Kasumi-1 (cell line): ENCODE measurements at places on chromosomes 4 and X.

DNA sequence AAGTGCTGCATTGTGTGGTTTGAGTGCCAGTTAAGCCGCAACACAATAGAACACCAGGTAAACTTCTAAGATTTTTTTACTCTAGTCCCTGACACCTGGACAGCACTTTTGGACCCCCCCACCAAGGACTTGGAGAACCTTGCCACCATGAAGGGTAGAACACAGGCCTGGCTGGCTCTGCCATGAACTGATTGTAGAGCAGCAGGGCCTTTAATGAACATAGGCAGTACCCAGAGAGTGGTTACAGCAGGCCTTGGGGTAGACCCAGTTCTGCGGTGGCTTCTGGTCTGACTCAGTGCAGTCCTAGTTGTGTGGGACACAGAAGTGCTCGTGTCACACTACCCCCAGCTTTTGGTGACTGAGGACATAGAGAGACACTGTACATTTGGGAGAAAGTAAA lies 648.3 kb downstream of the PCDH19 start:
- DNase-seq: no peak

- DNase-seq: no peak
Measured at GRCh38 chr4:37895271-37895670, 4.4 kb downstream of the TBC1D1 start.

DNA sequence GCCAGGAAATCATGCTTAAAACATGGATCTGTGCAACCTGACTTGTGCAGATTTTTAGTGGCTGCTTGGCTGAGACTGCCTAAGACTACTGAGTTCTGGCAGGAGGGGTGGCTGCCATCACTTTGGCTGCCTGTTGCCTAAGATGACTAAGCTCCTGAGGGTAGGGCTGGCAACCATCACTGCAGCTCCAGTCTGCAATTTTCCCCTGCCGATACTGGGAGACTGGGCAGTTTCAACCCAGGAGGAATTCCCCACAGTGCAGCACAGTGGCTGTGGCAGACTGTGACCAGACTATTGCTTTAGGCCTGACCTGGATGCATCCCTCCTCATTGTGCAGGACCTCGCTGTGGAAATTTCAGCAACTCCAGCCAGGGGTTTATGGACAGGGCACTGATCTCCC lies 544.9 kb downstream of the ANKRD50 start:
- no peak for DNase-seq

DNA sequence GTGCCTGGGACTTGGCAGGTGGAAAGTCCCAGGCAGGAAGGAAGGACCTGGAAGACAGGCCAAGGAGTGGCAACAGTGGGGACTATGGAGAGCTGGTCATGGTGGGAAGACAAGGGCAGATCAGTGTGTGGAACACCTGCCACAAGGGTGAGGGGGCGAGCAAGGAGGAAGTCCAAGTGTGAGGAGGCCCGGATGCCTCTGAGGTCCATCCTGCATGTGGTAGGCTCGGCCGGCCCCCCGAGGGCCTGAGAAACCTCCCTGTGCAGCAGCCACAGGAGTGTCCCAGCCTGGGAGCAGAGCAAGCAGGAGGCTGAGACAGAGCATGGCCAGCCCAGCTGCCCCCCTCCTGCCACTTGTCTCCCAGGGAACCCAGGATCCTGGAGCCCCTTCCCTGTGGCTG lies 40.5 kb upstream of the PSAPL1 start:
- DNase-seq: no peak

DNA sequence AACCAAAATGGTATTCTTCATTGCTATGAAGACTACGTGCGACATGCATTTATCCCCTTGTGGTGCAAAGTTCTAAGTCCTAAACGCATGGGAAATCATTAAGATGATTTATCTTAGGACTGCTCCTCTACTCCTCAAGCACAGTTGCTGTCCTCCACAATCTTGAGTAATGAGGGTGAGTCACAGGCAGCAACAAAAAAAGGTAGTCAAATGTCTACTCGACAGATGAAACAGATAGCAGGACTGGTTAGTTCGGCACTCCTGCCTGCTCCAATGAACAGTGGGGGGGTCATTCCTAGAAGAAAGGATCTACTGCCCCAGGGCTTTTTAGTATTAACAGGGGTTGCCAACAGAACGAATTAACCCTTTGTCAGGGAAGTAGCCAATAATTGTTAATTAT lies 233.7 kb upstream of the FGF13 start:
- no peak for DNase-seq

GRCh38 chr4:153137677-153138630 lies 66.3 kb upstream of the TRIM2 start:
- DNase-seq: no peak

- DNase-seq: peak; percentile 54
Measured at GRCh38 chrX:78945186-78945912, at the start of gene P2RY10. Gene P2RY10 (plus strand): TSS chrX:78945391. CDS start chrX:78960521, 15,130 bp downstream.

GRCh38 chr4:72314869-72315268 lies 254.2 kb downstream of the ADAMTS3 start:
- no peak for DNase-seq

GRCh38 chrX:153867671-153868070 lies 18.3 kb downstream of the L1CAM start:
- no peak for DNase-seq

DNA sequence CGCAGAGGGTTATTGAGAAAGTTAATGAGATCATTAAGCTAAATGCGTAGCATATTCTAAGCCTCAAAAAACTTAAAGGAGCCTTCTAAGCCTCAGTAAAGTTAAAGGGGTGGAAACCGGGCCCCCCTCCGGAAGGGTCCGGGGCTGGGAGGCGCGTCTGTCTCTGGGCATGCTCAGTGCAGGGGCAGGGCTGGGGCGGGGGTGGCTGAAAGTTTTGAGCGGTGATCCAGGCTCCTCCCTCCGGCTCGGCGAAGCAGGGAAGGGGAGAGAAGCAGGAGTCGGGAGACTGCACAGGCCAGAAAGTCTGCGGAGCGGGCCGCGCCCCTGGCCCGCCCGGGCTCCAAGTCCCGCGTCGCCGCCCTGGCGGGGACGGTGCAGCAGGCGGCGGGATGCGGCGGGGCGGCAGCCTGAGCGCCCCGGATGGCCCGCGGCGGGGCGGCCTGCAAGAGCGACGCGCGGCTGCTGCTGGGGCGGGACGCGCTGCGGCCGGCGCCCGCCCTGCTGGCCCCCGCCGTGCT lies at the start of gene EVC:
Gene EVC, plus strand, starts transcription at position 241 of the 518 bp plus-strand sequence. Its CDS starts 180 bp downstream, at position 421.
- peak; percentile 72 for DNase-seq

DNA sequence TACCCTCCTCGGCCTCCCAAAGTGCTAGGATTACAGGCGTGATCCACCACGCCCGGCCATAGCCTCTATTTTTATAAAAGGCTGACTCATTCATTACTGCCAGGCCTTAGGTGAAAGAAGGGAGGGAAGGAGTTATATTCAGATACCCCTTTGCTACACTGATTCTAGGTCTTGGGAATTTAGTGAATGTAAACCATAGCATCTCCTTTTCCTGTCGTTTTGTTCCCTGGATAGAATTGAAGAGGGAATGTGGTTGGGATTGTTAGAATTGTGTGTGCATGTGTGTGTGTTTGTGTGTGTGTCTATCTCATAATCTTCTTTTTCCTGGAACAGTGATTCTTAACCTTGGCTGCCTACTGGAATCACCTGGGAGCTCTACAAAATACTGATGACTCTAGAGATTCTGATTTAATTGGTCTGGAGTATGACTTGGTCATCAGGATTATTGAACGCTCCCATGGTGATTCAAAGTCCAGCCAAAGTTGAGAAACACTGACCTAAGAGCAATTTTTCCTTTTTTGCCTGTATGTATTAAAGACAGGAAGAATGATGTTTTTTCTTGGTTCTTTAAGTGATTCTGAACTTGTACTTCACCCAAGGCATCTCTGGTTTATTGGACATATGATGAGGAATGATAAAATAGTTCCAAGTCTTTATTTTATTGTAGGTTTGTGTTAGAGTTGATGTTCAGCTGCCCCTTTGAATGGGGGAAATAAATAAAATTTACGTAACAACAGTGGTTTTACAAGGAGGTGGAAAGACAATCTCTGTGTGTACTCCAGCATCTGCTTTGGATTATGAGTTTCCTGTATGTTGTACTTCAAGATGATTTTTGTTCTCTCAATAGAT lies 37.0 kb downstream of the NAP1L5 start:
- no peak for DNase-seq

DNA sequence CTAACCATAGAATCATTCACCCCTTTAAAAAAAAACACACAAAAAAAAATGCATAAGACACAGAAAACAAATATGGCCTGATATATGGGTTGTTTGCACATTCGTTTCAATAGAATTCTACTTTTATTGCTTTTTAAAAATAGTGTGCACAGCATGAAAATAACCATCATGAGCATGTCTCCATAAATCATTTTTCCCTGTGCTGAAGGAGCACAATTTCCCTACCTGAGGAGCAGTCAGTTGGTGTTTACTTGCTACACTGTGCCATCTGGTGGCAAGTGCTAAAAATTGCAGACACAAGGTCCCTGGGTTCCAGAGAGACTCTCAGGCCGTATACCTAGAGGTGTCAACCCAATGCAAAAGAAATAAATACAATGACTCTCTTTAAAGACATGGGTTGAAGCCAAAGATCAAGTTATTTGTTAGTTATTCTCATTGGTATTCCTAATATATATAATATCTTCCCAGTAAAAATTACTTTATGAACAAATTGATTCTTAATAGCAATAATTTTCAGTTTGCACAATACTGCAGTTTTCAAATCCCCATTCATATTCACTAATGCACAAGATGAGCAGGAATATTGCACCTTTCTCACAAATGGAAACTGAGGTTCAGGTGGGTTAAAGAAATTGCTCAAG lies 551.4 kb downstream of the IQCM start:
- peak; percentile 39 for DNase-seq

GRCh38 chr4:5797866-5798265 lies 86.9 kb downstream of the EVC start:
- no peak for DNase-seq

GRCh38 chr4:6991771-6992557 lies 51.2 kb upstream of the TADA2B start:
- DNase-seq: peak; percentile 78

GRCh38 chrX:16754019-16754418 lies 32.2 kb upstream of the TXLNG start:
- no peak for DNase-seq

DNA sequence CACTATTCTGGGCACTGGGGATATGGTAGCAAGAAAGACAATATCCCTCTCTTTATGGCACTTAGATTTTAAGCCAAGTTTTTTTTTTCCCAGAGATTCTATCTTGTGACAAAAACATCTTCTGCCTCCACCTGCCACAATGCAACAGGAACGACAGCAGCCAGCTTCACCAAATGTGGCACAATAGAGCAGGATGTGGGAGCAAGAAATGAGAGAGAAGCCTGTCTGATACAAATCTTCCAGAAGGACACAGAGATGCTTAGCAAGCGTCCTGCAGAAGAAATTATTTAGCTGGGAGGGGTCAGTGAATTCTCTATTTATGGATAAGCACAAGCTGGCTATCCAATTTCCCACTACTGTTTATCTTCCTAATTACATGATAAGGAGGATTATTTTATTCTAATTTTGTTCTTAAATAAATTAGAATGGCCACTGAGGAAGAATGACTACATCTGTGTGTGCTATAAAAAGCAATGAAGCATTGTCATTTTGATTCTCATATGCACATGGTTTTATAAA lies 27.1 kb upstream of the ZNF330 start:
- no peak for DNase-seq

- DNase-seq: peak; percentile 37
Measured at GRCh38 chrX:45697591-45697990, 496.9 kb upstream of the DIPK2B start.
